ENCODE measurements at places on chromosomes 2 and 18.

- DNase-seq = no peak
Observed at GRCh38 chr2:134011936-134012586, 241.8 kb upstream of the MGAT5 start.

- DNase-seq = no peak
Observed at GRCh38 chr2:53104263-53104662, 663.3 kb upstream of the CHAC2 start.

- DNase-seq = no peak
Observed at GRCh38 chr2:197073701-197074433, 147.4 kb upstream of the PGAP1 start.

- DNase-seq = no peak
Observed at GRCh38 chr2:63680455-63680854, 91.7 kb downstream of the MDH1 start.

DNA sequence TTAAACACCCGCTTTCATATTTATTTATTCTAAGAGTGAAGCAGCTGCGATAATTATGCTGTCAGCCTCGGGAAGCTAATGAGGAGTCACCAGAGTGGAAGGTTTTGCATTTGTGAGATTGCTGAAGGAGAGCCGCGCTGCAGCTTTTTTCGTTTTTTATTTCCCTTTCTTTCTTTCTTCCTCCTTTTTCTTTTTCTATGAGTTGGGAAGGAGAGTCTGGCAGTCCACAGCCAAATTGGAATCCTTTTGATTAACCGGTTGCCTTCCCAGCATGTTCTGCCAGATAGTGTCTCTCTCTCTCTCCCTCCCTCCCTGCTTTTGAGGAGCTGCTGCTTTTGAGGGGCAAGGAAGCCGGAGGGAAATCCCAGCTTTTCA is 82.1 kb downstream of the CDK15 start:
- DNase-seq = no peak

DNA sequence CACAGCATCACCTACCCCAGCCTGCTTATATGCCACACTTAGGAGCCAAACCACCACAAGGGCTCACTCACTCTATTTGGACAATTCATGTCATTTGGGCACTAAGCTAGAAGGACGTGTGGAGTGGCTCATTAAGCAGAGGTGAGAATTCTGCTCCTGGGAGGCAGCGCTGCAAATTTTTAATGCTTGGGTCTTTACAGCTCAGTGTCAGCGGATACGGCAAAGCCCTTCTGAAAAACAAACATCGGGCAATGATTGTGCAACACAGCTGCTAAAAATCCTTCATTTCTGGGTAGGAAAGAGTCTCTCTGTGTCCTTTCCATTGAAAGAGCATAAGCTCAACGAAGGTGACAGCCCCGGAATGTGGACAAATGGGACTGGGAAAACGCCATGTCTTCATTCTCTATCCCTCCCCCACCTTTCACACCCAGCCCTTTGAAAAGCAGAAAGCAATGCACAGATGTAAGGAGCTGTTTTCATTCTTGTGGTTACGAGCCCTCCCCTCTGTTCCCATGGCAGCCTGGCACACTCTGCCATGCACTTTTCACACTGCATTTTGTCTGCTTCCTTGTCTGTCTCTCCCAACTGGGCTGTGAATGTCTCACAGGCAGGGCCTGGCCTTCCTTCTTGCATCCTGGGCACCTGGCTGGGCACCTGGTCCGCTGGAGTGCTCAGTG is 16.0 kb downstream of the TMEM177 start:
- DNase-seq = no peak
